ENCODE measurements at places on chromosomes 7 and 10.

DNA sequence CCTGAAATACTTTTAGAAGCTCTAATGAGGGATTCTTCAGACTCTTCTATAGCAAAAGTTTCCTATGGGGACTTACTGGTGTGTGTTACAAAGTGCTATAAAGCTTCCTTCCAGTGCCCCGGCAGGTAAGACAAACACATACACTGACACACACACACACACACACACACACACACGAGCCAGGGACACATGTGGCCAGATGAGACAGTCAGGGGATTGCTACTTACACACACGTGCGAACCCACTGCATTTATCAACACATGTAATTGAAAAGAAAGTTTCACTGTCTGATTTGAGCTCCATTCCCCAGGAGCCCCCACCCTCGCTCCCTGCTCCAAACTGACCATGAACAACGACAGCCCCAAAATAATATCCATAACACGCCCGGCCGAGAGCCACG, 119.8 kb downstream of the PRPF18 start:
- DNase-seq = no peak

DNA sequence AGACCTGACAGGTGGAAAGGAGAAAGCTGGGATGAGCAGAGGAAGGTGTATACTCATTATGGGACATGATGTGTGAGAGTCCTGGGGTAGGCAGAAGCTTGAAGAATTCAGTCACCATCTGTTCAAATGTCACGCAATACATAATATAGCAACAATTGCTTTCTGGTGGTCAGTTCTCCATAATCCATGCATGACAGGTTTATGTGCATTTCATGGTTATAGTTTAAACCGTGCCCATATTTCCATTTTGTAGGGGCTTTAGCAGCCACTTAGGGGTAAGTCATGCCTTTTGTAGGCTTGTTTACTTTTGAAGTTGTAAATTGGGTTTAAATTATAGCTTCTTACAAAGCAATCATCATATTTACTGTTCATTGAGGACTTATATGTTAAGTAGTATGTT, 158.8 kb downstream of the NXPH1 start:
- no peak for DNase-seq

DNA sequence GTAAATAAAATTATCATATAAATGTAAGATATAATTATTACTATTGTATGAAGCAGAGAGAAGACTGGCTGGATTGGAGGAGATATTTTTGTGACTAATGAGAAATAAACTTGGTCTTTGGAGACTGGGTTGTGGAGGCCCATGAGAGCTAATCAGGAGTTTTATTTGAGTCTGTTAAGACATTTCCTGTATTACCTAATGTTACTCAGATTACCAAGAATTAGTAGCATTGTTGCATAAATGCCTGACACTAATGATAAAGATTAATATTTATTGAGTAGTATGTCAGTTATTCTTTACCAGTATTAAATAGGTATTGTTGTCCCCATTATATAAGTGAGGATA, 7.1 kb downstream of the CCDC126 start:
- no peak for DNase-seq

DNA sequence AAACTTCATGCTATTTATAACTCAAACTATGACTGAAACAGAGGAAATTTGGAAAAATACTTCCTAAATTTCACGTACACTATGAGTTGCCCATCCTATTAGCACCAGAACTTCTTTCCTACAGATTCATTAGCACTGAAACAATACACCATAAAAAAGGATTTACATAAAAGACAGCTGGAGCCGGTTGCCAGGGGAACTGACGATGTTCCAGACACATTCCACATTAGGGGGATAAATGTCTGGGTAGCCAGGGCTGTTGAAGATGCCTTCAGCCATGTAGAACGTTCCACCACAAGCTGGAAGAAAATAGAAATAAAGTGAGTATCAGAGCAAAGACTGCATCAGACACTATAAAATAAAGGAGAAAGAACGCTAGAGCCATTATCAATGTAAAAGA, 129.8 kb upstream of the RSU1 start:
- DNase-seq = no peak

DNA sequence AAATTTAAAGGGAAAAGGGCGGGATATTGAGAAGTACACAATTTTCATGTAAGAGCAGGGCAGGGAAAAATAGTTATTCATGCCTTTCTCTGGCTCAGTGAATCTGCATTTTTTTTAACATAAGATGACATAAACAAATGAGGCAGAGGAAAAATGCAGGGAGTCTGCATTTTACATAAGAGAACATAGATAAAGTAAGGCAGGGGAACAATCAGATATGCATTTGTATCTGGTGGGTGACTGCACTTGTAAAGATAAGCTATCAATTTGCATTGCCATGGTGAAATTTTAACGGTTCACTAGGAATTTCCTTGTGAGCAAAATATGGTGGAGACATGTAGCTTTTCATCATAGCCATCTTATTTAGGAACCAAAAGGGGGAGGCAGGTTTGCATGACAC, 33.5 kb downstream of the ALOX5 start:
- DNase-seq = no peak

DNA sequence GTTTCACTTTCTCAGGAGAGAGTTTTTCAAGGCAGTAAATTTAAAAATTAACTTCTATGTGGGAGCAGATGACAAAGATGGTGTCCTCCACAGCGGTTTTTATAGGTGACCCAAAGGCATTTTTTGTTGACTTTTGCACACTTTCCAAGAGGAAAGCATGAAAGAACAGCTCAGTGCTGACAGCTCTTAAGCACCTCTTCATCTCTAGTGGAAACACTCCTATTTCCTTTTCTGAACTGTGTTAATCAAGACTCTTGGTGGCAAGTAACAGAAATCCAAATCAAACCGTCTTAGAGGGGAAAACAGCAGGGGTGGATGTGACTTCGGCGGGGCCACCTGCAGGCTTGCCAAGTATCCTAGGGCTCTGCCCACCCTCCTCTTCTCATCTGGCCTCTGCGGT, 71.8 kb upstream of the GATA3 start:
- DNase-seq = no peak

- DNase-seq = no peak
These were observed 43.1 kb upstream of the LBX1 start for GRCh38 chr10:101272229-101272868.

DNA sequence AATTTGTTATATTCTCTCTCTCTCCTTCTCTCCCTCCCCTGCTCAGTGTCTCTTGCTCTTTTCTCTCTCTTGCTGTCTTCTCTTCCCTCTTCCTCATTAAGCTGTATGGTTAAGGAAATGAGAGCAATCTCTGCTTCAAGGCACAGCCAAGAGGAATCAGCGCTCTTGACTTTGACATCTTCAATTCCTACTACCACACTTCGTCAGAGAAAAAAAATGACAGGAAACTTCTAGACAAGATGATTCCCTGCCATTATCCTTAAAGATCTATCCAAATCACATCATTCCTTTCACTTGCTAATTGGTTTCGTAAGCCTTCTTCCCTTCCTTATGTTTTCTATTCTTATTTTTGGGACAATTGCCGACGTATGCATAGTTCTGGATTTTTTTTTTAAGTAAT, 425.0 kb downstream of the KCNMA1 start:
- DNase-seq = no peak

- DNase-seq = no peak
These were observed 93.6 kb downstream of the ARHGAP22 start for GRCh38 chr10:48511066-48511874.

DNA sequence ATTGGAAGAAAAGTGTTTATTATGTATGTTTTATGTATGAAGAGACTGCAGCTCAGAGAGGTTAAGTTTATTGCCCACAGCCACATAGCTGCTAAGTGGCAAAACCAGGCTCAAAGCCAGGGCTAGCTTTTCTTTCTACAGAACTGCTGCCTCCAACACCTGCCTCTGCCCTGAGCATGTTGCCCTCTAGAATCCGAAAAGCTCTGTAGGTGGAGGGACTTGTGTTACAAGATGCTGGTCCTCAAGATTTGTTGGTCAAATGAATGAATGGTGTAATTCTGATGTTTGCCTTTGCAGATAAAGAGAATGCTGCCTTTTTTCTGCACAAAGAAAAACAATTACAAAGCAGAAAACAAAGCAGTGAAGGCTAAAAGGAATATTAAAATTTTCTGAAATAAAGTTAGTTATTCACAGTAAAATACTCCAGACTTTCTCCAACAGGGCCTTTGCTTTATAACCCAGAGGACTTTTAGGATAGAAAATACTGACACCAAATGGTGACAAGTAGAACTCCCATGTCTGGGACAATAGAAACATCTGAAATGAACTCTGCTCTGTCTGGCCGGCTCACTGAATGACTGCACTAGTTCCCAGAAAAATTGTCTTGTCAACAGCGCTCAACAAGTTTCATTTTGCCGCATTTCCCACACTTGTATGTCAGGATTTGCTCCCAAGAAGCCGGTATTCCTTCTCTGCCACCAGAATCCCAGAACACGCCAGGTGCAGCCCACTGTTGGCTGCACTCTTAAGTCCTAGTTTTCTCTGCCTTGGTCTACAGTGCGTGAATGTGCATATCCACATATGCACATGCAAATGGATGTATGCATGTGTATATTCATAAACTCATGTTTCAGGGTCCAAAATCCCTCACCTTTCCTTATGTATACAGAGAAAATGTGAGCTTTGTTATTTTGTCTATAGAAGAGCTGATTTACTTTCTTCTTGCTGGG, 11.0 kb upstream of the DNTT start:
- no peak for DNase-seq

- no peak for DNase-seq
These were observed 239.3 kb upstream of the SEMA3C start for GRCh38 chr7:81158189-81158588.

DNA sequence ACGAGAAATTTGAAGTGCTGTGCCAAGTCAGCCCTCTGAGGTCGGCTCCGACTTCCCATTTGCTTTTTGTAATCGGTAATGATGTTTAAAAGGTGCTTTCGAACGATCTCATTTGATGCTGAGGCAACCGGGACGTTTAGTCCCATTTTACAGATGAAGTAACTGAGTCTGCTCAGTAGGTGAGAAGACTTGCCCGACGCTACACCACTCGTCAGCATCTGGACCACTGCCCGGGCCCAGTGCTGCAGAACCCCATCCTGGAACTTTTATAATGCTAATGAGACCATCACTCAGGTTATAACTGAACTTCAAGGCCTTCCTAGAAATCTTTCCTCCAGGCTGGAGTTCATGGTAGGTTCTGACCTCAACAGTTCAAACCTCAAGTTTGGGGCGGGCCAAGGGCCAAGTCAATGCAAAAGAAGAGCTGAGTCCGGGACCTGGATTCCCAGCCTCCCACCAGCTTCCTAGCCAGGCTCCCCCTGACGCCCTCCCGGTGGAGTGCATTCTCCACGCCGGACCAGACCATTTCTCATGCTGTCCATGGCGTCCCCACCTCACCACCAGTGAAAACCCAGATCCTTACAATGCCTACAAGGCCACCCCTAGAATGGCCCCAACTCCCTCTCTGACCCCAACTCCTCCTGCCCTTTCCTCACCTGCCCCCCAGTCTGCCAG, 699 bp upstream of the PDLIM1 start:
- DNase-seq = no peak

All from ascending aorta (tissue), 2 donors.